ENCODE measurements at places on chromosomes 13 and 19.
A peak's percentile ranks its signal among the peaks of the same experiment; 100 is the strongest.

DNA sequence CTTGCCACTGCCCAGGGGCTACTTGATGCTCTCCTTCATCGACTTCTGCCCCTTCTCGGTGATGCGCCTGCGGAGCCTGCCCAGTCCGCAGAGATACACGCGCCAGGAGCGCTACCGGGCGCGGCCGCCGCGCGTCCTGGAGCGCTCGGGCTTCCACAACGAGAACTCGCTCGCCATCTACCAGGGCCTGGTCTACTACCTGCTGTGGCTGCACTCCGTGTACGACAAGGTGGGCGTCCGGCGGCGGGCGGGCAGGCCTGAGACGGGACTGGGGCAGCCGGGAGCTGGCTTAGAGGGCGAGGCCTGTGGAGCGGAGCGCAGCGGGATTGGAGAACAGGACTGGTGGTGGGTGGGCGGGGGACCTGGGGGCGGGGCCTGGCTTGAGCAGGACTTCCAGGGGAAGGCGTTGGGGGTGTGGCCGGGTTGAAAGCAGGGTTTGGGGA, 12.7 kb upstream of the PSMD8 start:
- no peak for DNase-seq

DNA sequence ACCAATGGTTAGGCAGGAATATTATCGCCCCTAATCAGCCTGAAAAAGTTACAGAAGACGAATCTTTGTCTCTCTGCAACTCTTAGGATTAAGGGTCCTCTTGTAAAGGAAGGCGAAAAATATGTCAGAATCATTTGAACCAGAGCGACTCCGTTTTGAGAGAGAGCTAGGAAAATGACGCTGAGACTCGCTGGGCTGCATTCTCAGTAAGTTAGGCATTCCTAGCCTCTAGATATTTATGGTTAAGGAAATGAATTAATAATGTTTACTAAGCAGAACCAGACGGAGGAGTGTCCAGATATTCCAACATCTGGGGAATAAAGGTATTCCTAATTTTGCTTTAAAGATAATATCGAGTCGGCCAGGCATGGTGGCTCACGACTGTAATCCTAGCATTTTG, 755 bp upstream of the ZNF726 start:
- no peak for DNase-seq

DNA sequence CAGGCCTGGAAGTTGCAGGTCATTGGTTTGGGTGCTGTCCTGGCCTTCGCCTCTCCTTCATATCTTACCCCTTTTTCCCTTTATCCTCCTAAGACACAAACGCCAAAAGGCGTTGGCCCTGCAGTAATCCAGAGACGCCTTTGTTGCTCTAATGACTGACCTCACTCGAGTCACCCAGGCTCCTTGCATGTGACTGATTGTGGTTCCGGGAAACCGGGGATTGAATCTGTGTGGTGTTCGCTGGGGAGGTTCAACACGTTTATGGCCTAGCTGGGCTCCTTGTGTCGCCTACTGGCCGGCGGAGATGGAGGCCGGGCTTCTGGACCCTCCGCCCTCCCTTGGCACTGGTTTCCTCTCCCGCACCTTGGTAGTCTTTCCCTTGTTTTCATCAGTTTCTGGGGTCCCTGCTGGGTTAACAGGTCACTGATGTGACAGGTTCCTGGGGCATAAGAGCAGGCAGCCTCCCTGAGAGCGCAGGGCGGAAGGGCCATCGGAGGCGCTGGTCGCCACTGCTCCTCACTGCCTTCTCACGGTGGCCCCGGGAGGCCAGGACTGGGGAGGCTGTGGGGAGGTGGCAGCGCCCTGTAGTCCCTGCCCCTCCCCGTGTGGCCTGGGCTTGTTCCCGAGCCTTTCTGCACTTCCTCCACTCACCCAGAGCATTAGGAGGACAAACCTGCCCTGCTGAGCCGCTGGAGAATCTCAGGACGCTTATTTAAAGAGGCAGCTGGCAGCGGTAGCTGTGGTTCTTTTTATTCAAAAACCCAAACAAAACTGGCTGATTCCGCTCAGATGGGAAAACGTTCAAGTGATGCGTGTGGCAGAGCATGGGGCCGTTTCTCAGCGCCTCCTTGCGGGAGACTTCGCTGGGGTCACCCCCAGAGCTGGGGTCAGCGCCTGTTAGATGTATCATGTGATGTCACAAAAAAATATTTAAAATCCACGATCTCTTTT, 18.1 kb upstream of the NDUFS7 start:
- no peak for DNase-seq

GRCh38 chr19:43524922-43525835, 1.8 kb downstream of the ETHE1 start:
- no peak for DNase-seq

- DNase-seq, result no peak
These were observed 2.7 kb upstream of the ACTN4 start for GRCh38 chr19:38644719-38645118.

- no peak for DNase-seq
These were observed 1.1 kb downstream of the TSSK6 start for GRCh38 chr19:19514215-19514657.

DNA sequence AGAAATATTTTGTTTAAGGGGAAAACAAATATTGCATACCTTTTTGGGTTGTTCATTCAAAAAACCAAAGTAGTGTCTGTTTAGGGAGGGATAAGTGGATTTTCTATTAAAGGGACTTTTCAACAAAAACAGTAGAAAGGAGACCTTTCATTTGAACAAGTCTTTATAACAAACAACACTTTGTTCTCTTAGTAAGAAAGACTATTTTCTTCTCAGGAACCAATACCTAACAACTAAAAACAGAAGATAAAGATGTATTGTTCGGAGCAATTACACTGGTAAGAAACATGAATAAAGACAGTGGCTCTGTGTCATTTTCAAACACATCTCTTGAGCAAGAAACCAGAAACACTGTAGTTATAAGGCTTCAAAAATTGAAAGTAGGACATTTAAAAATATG, 1610.1 kb upstream of the PCDH20 start:
- DNase-seq, result no peak

GRCh38 chr13:27619728-27620376, 477 bp downstream of the LNX2 start:
- no peak for DNase-seq

DNA sequence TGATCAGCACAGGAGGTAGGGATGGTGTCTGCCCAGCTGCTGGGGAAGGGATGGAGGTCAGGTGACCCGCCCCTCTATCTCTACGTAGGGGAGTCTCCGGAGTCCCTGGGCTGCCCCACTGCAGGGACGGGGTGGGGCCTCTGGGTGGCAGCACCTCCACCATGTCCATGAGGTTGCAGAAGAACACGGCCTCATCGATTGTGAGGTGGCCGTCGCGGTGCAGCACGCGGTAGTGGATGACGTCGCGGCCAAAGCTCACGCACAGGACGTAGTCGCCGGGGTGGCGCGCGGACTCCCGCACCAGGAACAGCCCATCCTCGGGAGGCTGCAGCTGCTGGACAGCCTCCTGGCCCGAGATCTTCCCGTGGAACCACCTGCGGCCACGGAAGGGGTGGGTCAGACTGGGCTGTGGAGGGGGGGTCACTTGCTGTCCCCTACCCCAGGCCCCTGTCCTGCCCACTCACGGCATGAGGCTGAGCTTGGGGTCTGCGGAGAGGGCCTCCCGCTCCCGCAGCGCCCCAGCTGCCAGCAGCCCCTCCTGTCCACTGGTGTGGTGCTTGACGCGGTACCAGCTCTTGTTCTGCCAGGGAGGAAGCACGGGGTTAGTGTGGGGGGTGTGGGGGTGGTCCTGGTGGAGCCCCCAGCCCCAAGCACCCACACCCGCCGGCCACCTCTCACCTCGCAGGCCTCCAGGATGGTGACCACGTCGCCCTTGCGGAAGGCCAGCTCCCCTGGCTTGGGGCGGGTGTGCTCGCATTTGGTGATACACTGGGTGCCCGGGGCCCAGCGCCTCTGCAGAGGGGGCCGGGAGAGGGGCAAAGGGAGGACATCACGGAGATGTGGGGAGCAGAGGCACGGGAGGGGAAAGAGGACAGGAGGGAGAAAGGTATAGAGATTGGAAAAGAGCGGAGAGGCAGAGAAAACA, 2.3 kb downstream of the MATK start:
- DNase-seq, result no peak

GRCh38 chr13:111027458-111028439, 87.4 kb upstream of the ARHGEF7 start:
- no peak for DNase-seq

GRCh38 chr13:46526740-46527139, 26.2 kb upstream of the LRCH1 start:
- DNase-seq, result no peak

GRCh38 chr19:17303940-17304267, 679 bp upstream of the ABHD8 start:
- no peak for DNase-seq

- no peak for DNase-seq
These were observed 58.7 kb downstream of the DPY19L3 start for GRCh38 chr19:32464279-32464678.

DNA sequence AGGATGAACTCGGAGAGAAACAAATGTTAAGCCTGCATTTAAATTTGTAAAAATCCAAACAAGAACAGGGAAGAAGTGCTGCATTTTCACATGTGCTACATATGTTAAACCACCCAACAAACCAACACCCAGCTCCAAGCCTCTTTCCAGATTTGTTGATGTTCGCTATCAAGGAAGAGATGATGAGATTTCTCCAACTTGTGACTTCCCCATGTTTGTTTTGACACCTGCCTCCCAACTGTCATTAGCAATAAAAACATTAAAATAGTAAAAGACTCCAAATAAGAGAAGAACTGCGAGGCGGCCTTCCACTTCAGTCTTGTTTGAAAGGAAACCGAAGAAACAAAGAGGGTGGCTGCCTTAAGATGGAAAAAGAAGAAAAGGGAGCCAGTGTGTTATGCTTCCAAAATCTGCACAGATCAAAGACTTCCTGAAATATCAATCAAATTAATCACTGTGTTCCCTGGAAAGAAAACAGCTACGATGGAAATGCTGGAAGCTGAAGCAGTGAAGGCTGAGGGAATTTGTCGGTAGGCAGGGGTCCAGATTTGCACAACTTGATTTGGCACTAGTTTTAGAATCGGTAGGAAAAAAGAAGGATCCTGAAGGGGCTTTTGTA, 14.0 kb upstream of the GGACT start:
- no peak for DNase-seq

- no peak for DNase-seq
These were observed 214.7 kb downstream of the POSTN start for GRCh38 chr13:37383856-37384370.

GRCh38 chr19:10881403-10882107, 10.2 kb downstream of the CARM1 start:
- no peak for DNase-seq

- no peak for DNase-seq
These were observed 3.8 kb downstream of the ZNF749 start for GRCh38 chr19:57438925-57439324.

GRCh38 chr19:35870798-35871197, 2.4 kb downstream of the APLP1 start:
- no peak for DNase-seq

DNA sequence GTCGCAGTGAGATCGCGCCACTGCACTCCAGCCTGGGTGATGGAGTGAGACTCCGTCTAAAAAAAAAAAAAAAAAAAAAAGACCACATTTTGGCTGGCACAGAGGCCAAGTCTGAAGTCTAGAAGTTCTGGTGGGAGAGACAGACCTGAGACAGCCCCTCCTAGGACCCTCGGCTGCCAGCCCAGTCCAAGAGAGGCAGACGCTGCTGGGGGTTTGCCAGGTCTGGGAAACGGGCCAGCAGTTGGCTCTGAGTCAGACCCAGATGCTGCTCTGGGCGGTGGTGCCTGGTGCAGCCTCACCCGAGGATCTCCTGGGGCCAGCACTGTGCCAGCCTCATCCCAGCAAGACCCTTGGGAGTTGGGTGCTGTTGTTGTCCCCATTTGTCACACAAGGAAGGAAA, 5.8 kb downstream of the FCHO1 start:
- DNase-seq, result no peak

- peak; percentile 45 for DNase-seq
These were observed 752.8 kb upstream of the MIR17HG start for GRCh38 chr13:90594681-90595080.

DNA sequence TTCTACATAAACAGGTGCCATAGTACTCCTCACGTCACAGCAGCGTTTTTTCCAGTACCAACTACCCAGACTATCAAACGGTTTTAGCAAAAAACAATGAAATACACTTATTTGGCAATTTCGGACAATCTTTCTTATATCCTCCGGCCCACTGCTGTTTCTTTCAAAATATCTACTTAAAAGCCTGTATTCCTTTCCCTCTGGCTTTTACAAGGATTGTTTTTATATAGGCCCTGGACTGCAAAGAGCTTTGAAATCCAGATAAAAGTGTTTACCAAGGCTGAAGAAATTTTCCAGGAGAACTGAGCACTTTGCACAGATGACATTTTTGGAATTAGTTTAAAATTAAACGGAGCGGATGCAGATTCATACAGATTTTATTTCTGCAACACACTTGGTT, 255.9 kb upstream of the STARD13 start:
- no peak for DNase-seq

- no peak for DNase-seq
These were observed 23.0 kb downstream of the ZNF568 start for GRCh38 chr19:36939153-36939552.

- DNase-seq, result no peak
These were observed 5.9 kb downstream of the ADGRE2 start for GRCh38 chr19:14772467-14772866.

DNA sequence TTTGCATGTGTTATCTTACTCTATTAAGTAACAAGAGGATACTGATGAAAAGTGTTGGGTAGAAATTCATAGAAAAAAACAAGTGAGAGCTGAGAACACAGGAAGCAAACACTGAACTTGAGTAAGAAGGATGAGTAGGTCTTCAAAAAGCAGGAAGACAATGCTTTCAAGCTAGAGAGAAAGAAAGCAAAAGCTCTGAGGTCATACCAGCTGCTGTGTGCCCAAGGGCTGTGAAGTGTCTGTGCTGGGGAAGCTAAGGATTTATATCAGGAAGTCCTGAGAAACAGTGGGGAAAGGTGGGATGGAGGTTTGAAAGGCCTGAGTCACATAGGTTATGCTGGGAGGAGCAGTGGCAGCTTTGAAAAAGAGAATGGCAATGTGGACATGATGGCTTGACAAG, 145.5 kb upstream of the MAB21L1 start:
- DNase-seq, result no peak

DNA sequence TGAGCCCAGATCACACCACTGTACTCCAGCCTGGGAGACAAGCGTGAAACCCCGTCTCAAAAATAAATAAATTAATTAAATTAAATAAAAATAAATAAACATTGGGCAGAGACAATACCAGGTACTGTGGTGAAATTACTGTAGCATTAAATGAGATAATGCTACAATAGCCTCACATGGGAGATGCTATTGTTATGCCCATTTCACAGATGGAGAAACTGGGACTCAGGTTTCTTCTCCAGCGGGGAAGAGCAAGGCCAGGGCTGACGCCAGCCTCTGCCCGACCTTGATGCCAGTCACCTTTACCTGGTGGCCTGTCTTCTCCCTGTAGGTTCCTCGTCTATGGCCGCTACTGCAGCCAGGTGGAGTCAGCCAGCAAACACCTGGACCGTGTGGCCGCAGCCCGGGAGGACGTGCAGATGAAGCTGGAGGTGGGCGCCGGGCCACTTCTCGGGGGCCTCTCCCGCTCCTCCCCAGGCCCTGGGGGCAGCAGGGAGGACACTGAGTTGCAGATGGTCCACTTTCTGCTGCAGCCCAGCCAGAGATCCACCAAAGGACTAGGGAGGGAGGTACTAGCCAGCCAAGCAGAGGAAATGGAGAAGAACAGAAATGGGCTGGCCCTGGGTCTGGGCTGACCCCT, 53.9 kb downstream of the VAV1 start:
- no peak for DNase-seq

- DNase-seq, result no peak
These were observed 361.0 kb downstream of the FGF14 start for GRCh38 chr13:102040812-102041211.
